ENCODE measurements at places on chromosomes 16 and 17.

DNA sequence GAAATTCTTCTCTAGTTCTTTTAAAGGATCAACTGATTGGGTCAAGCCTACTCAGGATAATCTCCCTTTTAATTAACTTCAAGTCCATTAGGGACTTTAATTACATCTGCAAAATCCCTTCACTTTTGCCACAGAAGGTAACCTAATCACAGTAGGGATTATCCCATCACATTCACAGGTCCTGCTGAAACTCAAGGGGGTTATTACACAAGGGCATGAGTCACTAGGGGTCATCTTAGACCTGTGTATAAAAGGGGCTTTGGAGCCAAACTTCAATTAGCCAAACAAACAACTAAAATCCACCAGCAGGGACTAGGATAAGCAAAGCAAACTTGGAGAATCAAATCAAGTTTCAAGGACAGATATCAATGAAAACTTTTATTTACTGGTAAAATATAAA is 19.4 kb downstream of the CIAPIN1 start:
- no peak for DNase-seq

GRCh38 chr16:12646490-12647274 is 157.0 kb downstream of the CPPED1 start:
- DNase-seq = no peak

- no peak for DNase-seq
Measured at GRCh38 chr17:69567130-69567529, 152.6 kb downstream of the MAP2K6 start.

- DNase-seq = no peak
Measured at GRCh38 chr17:30104575-30105339, 11.9 kb upstream of the NSRP1 start.

GRCh38 chr17:76501827-76502307 is 644 bp upstream of the RHBDF2 start:
- DNase-seq = no peak

GRCh38 chr17:82338858-82339633 is 5.5 kb upstream of the SECTM1 start:
- peak; percentile 32 for DNase-seq

DNA sequence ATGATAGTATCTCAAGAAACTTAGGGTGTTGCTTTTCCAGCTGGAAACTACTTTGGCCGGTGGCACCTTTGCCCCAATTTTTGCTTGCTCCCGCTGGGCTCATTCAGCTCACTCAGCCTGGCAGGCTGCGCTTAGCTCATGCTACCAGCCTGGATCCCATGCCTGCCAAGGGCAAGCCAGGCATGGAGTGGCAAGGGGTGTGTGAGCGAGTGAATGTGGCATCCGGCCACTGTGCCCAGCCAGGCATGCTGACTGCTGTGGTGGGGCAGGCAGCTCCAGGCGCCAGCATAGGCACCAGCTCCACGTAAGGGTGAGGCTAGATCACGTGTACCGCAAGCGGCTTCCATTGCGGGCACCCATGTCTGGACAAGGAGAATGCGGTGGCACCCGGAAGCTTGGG is 9.4 kb downstream of the B3GNT9 start:
- DNase-seq = no peak

DNA sequence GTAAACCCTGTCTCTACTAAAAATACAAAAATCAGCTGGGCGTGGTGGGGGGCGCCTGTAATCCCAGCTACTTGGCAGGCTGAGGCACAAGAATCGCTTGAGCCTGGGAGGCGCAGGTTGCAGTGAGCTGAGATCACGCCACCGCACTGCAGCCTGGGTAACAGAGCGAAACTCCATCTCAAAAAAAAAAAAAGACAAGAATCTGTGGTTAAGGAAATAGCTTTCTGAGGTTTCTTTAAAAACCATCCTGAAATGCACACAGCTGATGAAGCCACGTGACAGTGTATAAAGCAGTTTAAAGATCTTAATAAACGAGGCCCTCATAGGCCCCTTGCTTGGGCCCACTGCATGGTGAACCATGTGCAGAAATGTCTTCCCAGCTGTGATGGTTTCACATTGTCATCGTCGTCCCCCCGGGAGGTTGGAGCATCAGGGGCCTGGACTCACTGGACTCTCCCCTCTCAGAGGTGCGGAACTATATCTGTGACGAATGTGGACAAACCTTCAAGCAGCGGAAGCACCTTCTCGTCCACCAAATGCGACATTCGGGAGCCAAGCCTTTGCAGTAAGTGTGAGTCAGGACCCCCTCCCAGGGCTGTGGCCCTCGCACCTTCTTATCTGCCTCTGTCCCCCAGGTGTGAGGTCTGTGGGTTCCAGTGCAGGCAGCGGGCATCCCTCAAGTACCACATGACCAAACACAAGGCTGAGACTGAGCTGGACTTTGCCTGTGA is 16.2 kb downstream of the ZNF276 start:
- no peak for DNase-seq

DNA sequence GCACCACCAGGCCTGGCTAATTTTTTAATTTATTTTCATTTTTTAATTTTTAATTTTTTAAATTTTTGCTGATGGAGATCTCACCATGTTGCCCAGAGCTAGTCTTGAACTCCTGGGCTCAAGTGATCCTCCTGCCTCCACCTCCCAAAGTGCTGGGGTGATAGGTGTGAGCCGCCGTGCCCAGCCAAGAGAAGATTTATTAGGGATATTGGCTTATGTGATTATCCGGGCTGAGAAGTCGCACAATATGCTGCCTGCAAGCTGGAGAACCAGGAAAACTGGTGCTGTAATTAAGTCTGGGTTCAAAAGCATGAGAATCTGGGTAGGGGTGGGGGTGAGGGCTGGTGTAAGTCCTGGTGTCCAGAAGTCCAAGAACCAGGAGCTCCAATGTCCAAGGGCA is 2.5 kb upstream of the C16orf90 start:
- DNase-seq = no peak

- DNase-seq = peak; percentile 75
Measured at GRCh38 chr16:27495191-27495590, 54.5 kb downstream of the GTF3C1 start.

- no peak for DNase-seq
Measured at GRCh38 chr17:74964988-74965622, 7.5 kb downstream of the HID1 start.

Measured in fibroblast of skin of left biceps (primary cell).